ENCODE measurements at places on chromosomes 2 and 18.

GRCh38 chr2:201254081-201254730 lies 6.1 kb upstream of the CASP8 start:
- no peak for DNase-seq

GRCh38 chr2:162106146-162106551 lies 32.1 kb upstream of the DPP4 start:
- no peak for DNase-seq

DNA sequence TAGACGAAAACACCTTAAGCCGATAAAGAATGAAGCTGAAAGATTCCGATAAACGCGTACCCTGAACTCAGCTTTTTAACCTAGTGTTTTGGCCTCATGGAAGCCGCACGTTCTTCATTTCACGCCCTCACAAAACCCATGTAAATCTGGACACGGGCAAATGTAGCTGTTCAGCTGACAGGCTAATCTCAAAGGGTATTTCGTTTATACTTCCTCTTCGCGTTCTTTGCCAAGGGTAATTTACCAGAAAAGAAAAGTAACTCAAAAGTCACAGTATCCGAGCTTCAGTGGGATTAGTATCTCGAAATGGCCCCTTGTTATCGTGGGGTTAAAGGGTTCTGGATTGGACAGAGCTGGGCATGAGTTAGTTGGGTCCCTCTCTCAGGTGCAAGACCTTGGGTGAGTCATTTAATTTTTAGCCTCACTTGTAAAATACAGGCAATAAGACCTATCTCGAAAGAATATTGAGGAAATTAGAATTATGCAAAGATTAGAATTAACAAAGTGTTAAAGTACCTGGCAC lies 22.0 kb upstream of the STPG4 start:
- DNase-seq, result no peak

- DNase-seq, result no peak
These were observed 132.7 kb upstream of the MEX3C start for GRCh38 chr18:51330148-51330547.

DNA sequence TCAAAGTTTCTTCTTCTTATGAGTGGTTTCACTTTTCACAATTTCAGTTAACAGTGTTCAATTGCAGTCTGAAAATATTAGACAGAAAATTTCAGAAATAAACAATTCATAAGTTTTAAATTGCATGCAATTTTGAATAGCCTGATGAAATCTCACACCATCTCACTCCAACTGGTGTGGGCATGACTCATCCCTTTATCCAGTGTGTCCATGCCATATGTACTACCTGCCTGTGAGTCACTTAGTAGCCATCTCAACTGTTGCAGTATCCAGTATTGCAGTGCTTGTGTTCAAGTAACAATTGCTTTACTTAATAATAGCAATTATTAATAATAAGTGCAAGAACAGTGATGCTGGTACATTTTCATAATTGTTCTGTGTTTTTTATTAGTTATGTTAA lies 1202.5 kb downstream of the DSC3 start:
- no peak for DNase-seq

- no peak for DNase-seq
These were observed 369.7 kb downstream of the DCDC2C start for GRCh38 chr2:4073026-4073569.

- DNase-seq, result no peak
These were observed 49.2 kb upstream of the CHN1 start for GRCh38 chr2:175054340-175054739.

GRCh38 chr2:80438686-80439085 lies 134.1 kb upstream of the LRRTM1 start:
- no peak for DNase-seq

- DNase-seq, result no peak
These were observed 109.4 kb upstream of the SERTAD2 start for GRCh38 chr2:64763126-64763525.

DNA sequence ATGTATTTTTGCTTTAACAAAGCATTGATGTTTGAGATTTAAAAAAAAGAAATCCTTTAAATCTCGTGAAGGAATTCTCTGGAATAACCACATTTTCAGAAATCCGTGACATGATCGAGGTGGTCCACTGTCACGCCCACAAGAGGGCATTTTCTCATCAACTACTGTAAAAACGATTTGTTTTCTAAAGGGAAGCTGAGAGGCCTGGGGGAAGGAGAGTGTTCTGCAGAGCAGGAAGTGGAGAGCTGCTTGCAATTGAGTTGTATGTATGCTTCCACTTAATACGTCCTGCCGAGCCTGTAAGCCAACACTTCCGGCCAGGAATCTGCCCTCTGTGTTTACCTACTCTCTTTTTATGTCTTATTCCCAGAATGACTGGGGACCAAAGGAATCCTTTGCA lies 19.4 kb downstream of the KLHL29 start:
- no peak for DNase-seq

DNA sequence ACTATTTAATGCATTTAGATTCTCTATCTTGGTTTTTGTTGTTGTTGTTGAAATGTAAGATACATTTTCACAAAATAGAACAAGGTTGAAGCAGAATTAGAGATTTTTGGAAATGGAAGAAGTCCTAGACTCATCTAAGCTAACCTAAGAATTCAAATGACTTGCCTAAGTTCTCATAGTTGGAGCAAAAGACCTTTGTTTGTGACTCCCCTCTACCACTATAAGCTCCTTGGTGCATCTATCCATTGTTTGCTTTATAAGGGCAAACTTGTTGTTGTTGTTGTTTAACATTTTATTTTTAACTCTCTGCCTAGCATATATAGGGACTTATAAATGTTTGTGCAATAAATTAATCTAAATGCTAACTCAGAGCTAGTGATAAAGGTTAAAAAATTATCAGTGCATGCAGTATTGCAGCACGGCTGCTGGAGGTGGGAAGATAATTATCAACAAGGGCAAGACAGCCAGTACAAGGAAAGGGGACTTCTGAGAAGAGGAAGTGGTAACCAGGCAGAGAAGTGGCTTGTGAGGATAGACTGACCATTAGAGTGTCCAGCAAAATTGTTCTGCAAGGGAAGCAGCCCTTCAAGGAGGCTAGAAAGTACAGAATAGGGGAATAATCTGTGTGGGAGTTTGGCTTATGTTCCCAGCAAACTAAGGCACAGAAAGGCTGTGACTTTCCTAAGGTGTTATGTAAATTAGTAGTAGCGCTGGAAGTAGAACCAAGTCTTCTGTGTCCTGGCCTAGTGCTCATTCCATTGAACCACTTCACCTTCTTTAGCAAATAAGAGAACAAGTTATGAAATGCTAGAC lies 38.1 kb upstream of the ACYP2 start:
- no peak for DNase-seq

- DNase-seq, result no peak
These were observed 529.2 kb upstream of the LINC00305 start for GRCh38 chr18:64678048-64678447.

GRCh38 chr2:31429040-31429439 lies 14.5 kb upstream of the XDH start:
- no peak for DNase-seq

DNA sequence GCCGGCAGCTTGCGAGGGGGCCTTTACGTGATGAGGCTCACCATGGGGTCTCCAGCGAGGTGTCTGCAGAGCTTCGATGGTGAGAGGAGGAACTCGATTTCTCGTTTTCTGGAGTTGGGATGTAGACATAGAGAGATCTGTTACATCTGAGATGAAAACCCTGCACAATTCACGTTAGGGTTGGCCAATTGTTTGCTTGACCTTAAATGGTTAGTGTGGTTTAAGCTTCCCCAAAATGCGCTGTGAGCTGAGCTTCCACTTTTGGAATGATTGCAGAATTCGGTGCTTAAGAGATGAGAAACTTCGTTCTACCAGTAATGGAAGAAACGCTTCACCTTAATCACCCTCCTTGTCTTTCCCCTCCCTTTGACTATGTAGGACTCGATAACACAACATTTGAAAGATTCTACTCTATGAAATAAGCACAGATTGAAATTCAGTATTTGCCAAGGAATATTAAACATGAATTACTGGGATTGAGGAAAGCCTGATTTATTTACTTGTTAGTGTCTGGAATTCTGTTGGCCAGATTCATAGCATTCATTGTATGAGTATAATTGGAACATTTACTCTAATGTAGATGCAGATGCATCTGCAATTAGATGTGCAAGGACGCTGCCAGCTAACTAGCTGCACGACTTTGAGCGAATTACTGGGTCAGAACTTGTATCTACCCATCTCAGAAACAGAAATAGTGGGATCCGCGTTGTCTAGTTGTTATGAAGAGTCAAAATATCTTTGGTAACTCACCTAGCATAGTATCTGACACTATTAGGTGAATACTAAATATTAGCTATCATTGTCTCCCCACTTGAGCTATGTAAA lies 1.6 kb upstream of the KLF7 start:
- no peak for DNase-seq

- no peak for DNase-seq
These were observed 5.0 kb downstream of the RAB6C start for GRCh38 chr2:129984426-129984825.

GRCh38 chr2:56806924-56807323 lies 623.1 kb downstream of the CCDC85A start:
- DNase-seq, result no peak

GRCh38 chr18:2964361-2965010 lies 48.5 kb downstream of the LPIN2 start:
- DNase-seq, result peak; percentile 54

- DNase-seq, result no peak
These were observed 402.9 kb downstream of the PARD3B start for GRCh38 chr2:204948024-204948763.

- DNase-seq, result no peak
These were observed 44.9 kb upstream of the SLC3A1 start for GRCh38 chr2:44230378-44230777.

GRCh38 chr2:37775908-37776250 lies 104.4 kb upstream of the CDC42EP3 start:
- DNase-seq, result no peak

DNA sequence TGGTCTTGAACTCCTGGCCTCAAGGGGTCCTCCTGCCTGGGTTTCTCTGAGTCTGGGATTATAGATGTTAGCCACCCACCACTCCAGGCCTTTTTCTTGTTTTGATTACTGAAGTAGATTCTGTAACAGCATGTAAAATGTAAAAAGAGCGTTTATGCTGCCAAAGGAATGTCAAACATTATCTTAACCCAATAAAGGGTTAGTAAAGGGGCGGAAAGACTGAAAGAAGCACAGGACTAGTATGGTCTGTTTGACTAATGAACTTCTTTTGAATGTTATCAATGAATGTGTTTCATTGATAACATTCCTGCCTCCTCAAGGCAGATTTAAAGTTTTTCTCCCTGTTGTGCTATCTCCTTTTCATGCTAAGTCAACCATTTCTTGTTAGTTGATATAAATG lies 29.4 kb downstream of the GPD2 start:
- DNase-seq, result no peak

- no peak for DNase-seq
These were observed 13.9 kb downstream of the NOSTRIN start for GRCh38 chr2:168816369-168816768.

DNA sequence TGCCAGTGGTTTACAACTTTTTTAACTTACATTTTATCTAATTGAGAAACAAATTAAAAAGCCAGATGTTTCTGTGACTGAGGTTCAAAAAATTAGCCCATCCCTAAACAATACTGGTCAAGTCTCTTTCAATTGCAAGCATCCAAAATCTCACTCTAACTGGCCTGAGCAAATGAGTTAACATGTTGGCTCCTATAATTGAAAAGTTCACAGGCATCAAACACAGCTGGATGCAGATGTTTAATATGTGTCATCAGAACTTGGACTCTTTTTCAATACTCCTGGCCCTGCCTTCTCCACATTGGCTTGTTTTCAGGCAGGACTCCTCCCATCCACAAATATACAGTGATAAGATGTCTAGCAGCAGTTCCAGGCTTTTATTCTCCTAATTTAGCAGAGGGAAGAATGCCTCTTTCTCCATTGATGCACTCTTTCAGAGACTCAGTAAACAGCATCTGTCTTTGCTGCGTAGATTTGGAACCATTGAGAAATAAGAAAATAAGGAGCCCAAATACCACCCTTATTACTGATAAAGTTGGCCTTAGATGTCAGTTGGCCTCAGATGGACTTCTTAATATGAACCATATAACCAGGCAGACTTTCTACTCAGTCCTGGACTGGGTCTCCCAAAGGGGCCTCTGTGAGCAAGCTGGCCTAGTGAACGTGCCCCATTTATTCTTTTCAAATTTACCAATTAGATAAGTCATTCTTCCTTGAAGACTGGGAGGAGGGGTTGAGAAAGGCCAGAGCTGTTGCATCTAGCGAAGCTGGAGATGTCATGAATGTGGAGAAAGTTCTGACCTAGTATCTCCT lies 30.4 kb upstream of the FN1 start:
- no peak for DNase-seq

DNA sequence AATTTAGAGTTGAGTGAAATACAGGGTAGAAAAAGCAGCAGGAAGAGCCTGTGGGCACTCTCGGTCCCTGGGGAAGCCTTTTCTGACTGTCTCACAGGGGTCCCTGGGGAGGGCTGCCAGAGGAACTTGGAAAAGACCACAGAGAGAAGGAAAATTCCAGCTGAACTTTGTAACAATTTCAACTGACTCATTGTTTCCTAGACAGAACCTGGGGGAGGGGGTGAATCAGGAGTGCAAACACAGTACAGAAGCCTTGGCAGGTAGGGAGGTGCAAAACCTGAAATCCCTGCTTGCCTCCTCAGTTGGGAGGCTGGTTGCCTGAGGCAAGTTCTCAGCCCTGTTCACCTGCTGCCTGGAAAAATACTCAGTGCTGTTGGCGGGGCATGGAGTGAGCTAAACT lies 106.8 kb downstream of the GRB14 start:
- no peak for DNase-seq

DNA sequence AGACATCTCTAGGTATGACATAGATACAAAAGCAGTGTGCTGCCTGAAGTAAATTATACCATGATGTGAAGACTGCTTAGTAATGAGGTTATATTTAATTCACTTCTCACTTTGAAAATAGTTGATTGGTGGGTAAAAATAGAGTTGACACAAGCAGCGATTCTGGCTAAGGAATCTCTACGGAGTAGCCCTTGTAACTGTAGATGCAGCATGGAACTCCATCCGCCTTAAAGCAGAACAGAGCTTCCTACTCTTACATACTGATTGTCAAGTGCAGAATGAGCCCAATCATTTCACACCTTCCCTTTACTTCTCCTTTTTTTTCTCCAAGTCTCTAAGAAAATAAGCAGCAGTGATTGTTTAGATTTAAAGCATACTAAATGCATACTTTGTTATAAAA lies 1594.6 kb upstream of the SLC39A10 start:
- DNase-seq, result no peak

DNA sequence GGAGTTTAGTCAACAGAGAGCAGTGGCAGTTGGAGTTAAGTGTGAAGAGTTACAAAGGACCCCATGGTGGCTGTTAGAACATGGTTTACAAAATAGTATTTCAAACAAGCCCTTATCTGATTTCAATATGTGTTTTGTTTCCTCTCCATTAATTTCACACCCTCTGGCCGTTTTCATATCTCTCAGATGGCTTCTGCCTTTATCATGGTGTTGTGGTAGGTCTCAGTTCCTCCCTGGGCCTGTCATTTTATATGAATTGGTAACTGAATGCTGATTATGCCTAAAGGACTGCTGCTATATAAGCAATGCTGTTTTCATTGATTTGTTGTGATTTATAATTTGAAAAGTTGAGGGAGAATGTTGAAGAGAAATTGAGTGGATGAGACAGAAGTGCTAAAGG lies 686.7 kb downstream of the NYAP2 start:
- DNase-seq, result no peak

All from CD8-positive, alpha-beta T cell (primary cell).